ENCODE measurements at places on chromosomes 3 and 15.

DNA sequence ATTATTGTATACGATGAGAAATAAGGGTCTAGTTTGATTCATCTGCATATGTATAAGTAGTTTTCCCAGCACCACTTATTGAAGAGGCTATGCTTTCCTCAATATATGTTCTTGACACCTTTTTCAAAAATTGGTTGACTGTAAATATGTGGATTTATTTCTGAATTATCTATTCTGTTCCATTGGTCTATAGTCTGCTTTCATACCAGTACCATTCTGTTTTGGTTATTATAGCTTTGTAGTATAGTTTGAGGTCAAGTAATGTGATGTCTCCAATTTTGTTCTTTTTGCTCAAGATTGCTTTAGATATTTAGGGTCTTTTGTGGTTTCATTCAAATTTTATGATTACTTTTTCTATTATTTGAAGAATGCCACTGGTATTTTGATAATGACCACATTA lies 103.8 kb upstream of the LIPC start:
- DNase-seq: no peak

DNA sequence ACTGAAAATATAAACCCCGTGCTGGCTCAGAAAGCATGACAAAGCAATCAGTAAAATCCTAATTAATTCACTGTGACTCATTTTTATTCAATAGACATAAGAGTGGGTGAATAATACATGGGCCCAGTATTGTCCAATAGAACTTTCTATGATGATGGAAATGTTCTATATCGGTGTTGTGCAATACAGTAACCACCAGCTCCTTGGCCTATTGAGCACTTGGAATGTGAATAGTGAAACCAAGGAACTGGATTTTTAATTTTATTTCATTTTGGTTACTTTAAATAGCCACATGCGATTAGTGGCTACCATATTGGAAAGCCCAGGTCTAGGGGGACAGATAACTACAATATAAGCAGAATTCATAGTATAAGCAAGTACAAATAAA lies 69.8 kb upstream of the PPP2R3A start:
- DNase-seq: no peak

DNA sequence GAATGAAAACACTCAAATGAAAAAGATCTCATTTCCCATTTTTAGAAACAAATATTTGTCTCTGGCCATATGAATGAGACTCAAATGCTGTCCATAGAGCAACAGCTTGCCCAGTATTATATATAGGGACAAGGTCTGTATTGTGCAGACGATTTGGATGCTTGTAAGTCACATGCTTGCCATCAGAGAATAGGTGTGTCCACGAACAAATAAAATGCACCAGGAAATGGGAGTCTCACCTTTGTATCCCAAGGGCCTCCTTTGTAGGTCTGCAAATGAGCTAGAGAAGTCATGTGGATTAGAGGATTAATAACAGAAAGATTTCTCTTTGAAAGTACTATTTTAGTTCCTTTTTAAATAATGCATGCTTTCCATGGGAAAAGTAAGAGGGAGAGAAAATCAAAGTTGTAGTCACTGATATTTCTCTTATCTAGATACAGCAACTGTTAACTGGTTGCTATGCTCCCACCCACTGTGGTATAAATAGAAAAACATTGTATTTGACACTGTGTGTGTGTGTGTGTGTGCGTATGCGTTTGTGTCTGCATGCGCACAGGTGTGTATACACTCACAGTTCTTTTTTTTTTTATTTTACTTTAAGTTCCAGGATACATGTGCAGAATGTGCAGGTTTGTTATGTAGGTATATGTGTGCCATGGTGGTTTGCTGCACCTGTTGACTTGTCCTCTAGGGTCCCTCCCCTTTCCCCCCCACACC lies 383.4 kb upstream of the ARRDC4 start:
- no peak for DNase-seq

GRCh38 chr3:7397097-7397496 lies 536.2 kb downstream of the GRM7 start:
- no peak for DNase-seq

DNA sequence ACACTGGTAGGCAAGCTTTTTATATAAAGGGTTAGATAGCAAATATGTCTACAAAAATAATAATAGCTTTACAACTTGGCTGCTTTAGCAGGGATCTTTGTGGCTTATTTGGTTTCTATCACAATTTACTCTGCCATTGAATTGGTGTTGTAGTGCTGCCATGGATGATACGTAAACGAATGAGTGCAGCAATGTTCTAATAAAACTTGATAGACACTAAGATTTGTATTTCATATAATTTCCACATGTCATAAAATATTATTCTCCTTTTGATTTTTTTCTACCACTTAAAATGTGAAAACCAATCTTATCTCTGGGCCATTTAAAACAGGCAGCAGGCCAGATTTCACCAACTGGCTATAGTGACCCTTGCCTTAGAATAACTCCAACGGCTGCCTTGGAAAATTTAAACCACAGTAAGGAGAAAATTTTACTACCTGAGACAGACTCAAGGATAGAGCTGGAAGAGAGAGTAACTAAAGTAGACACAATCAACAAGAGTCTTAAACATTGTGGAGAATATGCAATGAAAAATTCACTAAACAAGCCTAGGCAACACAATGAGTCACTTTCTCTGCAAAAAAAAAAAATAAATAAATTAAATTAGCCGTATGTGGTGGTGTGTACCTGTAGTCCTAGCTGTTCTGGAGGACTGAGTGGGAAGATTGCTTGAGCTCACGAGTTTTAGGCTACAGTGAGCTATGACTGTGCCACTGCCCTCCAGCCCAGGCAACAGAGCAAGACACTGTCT lies 8.1 kb downstream of the NPHP3 start:
- DNase-seq: no peak

DNA sequence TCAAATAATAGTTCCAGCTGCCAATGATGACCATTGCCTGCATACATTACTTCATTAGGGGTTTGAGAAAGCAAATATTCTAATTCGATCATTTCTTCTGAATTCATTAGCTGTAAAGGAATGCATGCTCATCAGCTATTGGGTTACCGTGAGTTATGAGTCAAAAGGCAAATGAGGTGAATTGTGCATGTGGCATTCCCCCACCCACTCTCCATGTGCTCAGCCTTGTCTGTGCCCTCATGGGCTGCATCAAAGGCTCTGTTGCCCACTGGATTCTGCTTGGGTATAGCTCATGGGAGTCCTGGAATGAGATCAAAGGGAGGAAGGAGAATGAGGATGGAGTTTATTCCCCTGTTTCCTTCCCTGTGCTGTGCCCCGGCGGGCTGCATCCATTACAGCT lies 99.3 kb upstream of the CHRNA7 start:
- no peak for DNase-seq

GRCh38 chr3:32414522-32415202 lies 23.0 kb downstream of the CMTM7 start:
- no peak for DNase-seq

DNA sequence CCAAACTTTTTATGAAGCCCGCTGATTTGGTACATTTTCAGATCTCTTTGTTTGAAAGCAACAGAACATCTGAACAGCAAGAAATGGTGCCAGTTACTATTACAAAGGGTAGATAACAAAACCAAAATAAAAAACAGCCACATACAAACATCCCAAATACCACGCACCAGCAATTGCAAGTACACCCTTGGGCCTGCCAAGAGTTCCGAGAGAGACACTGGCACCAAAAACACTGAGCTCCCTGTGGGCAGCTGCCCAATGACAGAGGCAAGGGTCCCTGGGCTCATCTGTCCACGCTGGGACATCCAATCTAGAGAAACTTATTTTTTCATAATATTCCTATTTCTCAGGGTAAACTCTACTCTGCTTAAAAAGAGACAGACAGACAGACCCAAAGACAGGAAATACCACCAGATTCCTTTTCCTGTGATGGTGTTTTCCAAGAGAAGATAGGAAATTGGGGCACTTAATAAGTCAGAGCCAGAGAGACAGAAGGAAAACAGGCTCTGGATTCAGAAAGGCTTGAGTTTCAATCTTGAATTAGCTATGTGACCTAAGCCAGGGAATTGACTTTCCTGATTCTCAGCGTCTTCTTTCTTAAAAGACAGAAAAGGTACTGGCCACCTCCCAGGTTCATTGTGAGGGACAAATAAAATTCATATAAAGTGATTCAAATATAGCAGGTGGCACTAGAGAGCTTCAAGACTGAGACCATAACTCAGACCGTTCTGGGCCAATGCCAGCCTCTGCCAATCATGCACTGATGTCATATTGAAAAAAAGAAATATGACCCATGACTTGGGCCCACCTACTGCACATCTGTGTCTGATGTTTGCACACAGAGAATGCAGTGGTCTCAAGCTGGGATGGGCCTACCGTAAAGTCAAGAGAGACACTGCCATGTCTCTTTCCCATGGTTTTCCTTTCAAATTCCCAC lies 61.3 kb downstream of the FOXP1 start:
- no peak for DNase-seq

GRCh38 chr15:25641762-25642161 lies 202.9 kb upstream of the UBE3A start:
- no peak for DNase-seq

- no peak for DNase-seq
These were observed 18.6 kb upstream of the THSD4 start for GRCh38 chr15:71096676-71097075.

GRCh38 chr3:12501360-12502020 lies 17.2 kb downstream of the TSEN2 start:
- no peak for DNase-seq

DNA sequence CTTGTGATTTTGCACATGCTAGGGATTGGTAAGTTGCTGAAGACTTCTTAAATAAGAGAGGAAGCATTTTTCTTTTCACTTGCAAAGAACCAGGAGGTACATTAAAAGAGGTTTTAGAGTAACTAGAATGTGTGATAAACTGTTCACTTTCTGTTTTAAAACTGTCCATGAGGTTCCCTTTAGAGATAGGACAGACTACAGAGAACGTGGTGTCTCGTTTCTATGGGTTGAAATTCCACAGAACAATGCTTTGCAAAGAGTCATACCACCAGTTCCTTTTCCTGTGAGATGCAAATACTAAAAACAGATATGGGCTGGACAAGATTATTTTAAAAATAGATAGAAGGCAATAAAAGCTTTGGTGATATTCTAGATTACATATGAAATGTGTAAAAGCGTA lies 372.8 kb downstream of the TIGIT start:
- no peak for DNase-seq

DNA sequence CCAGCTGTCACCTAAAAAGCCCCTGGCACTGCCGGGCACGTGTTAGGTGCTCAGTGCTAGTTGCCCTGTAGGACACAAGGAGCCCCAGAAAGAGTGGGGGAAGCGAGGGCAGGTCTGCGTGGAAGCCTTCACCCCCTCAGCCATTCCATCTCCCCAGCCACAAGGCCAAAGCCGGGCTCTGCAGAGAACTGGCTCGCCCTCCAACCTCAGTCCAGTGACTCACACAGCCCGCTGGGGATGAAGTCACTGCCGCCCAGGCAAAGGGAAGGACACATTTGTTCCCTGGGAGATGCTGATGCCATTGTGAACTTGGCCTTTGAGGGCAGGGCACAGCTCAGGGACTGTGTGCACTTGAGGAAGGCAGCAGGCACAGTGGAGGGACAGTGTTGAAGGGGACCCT lies 48.1 kb downstream of the IQSEC1 start:
- DNase-seq: no peak

GRCh38 chr3:145798696-145799537 lies 362.1 kb downstream of the PLOD2 start:
- DNase-seq: no peak

- DNase-seq: no peak
These were observed 29.1 kb upstream of the LMCD1 start for GRCh38 chr3:8472549-8472948.

DNA sequence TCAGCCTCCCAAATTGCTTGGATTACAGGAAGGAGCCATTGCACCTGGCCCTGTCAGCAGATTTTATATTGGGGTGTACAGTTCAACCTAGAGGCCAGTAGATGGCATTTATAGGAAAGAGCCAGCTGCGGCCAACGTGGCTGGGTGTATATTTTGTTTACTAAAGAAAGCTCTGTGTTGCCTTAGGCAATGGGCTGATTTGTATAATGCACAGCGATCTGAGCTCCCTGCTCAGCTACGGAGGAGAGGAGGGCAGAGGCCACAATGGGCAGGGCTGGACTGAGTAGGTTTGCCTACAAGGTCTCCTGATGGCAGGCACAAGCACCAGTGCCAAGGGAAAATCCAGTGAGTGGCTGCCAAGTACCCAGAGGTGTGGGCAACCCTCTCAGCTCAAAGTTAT lies 282.4 kb downstream of the ARPP21 start:
- no peak for DNase-seq

GRCh38 chr3:24416224-24416623 lies 78.4 kb downstream of the THRB start:
- DNase-seq: no peak

DNA sequence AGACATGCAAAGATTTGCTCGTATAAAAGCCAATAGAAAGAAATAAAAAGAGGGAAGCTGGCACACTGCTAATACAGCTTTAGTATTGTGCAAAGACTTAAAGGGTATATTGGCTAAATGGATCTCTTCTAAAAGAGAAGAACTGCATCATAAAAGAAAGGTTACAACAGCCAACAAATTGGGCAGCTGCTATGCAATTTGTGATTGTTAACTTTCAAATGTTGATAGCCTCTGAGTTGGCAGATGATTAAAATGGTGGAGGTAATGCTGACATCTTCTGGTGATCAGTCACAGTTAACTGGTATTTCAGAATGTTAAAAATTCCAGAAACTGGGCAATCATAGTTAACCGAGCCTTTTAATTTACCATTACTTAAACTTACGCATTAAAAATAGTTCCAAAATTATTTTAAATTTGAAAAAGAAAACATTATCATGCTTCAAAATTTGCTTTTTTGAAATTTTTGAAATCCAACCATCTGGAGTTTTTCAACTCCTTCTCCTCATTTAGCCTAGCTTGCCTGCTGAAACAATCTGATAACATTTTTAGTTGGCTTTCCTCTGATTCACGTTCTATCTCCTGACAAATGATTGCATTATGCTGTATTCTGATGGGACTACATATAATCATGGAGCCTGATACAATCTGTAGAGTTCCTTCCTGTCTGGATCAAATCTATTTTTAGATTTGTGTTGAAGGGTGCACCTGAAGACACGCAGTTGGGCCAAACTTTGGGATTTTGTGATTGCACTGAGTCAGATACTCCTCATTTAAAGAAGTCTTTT lies 144.0 kb upstream of the PDZRN3 start:
- no peak for DNase-seq

DNA sequence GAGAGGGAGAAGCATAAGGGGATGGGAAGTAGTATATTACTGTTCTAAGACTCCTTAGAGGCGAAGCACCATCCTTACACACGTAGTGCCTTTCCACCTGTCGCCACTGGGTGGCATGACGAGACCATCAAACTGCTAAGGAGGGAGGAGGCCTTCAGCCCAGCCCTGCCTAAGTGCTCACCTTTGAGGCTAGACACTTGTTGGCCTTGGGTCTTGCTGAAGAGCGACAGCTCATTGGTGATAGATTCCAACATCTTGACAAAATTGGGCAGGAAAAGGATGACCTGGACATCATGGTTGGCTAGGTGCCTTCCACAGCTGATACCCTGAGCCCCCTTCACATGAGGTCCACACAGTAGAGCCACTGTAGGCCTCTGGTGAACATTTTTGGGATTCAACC lies 19.6 kb downstream of the CLK3 start:
- DNase-seq: peak; percentile 26

All from NCI-H2227 treated with DMSO at 0.1 percent for 48 hours (cell line).